ENCODE measurements at places on chromosomes 7 and 10.

- no peak for DNase-seq
These were observed 257.4 kb downstream of the ZMYND11 start for GRCh38 chr10:392705-393037.

DNA sequence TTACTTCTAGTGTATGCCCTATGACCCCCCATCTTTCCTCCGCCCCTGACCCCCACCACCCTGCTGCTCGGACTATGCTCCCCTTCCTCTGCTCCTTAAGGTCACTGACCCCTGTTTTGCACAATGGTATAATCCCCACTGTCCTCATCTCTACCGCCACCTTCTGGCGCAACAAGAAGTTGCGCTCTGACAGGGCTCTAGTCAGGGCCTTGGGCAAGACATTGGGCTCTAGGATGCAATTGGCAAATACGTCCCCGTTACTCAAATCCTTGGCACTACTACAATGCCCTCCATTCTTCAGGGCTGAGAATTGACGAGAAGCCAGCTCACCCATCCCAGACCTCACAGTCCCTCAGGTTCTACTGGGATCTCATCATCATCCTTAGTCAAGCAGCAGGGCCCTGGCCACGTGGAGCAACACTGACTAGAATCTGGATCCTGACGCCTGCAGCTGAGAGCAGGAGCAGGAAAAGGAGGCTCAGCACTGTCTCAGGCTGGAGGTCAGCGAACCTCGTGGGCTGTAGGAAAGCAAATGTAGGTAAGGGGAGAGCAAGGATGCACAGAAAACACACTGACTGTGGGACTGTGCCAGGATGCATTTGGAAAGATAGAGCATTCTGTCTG lies 10.6 kb downstream of the LRIT2 start:
- peak; percentile 9 for DNase-seq

DNA sequence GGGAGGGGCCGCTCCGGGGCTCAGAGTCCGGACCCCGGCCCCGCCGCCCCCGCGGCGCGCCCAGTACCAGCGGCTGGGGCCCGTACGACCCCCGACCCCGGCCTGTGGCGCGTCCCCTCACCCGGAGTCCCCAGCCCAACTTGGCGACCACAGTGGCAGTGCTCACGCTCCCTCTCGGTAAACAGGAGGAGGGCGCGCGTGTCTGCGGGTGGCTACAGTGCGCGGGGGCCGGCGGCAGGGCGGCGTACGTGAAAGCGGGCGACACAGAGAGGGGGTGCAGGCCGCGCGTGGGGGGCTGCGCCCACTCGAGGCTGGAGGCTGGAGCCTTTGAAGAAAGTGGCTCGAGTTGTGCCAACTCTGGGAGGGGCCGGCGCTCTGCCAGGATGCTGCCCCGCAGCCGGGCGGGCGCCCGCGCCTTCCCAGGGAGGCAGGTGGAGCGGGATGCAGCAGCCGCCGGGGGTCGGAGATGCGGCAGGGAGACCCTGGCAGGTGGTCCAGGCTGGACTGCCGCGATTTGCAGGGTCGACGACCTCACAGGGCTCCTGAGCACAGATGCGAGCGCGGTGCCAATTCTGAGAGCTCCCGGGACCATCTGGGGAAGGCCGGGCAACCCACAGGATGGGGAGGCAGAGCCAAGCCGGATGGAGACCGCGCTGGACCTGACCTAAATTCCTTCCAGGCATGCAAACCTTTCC lies 655 bp downstream of the PTPRE start:
- peak; percentile 71 for DNase-seq

DNA sequence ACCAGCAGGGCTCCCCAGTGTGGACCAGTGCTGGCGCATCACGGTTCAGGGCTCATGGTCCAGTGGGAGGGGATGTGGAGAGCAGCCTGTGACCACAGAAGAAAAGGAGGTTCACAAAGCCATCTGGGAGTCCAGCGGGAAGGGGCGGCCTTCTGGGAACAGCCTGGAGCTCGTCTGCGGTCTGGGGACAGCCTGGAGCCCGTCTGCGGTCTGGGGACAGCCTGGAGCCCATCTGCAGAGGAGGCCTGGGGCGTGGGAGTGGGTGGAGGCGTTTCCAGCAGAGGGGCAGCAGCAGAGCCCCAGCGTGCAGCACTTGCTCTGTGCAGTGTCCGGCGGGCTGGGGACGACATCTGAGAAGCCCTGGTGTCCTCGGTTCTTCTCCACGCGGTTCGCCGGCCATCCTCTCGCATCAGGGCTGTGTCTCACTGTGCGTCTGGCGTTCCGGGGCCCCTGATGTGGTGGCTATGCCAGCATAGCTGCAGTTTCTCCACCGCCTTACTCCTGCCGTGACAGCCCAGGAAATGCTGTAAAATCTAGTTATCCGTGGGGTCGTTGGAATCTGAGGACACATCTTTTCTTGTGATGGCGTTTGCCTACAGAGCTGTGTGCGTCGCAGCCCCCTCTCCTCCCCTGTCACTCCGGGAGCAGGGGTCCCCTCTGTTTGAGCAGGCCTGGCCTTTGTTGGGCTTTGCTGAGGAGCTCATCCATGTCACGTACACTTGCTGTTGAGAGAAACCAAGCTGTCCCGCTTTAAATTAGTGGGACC lies 104.6 kb downstream of the INPP5A start:
- no peak for DNase-seq

DNA sequence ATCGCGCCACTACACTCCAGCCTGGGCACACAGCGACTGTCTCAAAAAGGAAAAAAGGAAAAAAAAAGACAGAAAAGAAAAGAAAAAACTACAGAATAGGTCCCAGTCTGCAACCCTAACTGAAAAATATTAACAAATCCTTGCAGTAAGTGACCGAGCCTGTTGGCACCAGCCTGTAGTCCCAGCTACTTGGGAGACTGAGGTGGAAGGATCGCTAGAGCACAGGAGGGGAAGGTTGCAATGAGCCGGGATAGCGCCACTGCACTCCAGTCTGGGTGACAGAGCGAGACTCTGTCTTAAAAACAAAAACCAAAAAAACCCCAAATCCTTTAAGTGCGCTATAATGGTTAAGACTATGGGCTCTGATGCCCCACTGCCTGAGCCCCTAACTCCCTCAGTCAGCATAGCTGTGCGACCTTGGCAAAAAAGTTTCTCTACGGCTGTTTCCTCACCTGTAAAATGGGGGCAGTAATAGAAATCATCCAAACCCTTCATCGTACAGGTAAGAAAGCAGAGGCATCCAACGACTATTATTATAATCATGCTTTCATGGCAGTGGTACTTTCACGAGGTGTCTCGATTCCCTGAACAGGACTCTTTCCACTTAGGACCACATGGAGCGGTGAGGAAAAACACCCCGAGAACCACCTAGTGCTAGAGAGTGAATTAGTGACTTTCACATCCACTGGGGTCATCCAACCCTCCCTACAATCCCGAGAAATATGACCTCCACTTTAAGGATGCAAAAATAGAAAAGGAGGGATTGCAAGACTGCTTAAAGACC lies 755 bp downstream of the TOMM7 start:
- peak; percentile 28 for DNase-seq

- DNase-seq, result peak; percentile 10
These were observed 65.7 kb upstream of the FZD8 start for GRCh38 chr10:35707642-35708425.

DNA sequence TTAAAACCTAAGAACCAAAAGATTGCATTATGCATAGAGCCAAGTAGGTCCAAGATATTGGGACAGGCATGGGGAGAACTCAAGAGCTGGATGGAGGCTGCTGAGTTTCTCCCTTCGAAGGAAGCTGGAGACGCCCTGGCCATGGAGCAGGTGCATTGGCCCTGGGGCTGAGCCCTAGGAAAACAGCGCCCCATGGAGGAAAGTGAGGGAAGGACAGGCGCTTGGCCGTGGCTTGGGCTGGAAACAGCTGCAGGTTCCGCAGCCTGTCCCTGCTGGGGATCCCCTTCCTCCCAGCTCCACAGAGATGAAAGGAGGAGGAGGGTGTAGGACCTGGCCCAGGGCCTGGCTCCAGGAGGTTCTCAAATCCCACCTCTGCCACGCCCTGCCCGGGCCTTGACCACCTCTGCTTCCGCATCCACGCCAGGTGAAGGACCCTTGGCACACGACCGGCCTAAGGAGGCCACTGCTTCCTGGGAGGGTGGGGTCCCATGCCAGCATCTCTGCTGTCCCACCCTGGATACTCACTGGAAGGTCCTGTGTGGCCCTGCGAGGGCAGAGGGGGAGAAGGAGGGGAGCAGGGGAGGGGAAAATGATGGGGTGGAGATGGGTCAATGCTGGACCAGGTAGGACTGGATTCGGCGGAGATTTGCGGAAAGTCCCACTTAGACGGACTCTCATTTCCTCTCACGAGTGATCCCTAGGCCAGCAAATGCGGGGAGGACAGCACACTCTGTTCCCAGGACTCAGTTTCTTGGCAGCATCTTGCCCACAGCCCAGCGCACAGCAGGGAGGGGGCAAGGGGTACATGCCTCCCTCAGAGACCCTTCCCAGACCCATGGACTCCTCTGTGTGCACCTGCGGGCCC lies 258.6 kb upstream of the TCERG1L start:
- DNase-seq, result no peak

DNA sequence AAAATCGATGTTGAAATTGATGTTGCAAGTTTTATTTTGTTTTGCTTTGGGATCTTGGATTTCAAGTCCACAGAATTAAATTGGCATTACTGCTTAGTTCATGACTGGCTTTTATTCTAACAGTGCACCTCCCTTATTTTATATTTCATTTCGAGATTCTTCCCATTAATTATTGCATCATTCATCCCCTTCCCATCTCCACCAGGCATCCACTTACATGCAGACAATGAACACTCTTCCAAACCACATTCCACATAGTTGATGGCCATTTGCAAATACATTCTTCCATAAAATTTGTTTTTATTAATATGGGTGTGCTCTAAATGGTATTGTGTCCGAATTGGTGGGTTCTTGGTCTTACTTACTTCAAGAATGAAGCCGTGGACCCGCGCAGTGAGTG lies 15.6 kb upstream of the SCIN start:
- DNase-seq, result no peak

DNA sequence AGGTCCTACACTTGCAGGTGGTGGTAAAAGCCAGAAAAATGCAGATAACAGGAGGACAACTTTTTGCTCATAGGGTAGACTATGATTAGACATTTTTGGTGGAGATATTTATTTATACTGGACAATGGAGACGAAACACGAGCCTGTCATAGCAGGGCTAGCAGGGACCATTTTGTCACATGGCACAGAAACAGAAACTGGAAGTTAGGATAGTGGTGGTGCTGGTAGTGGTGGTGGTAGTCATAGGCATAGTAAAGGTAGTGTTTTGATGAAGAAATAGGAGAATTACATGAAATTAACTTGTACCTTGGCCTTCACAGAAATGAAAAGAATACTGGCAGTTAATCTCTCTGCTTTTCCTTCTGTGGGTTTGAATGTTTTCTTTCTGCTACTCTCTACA lies 8.8 kb upstream of the MGAM start:
- no peak for DNase-seq

DNA sequence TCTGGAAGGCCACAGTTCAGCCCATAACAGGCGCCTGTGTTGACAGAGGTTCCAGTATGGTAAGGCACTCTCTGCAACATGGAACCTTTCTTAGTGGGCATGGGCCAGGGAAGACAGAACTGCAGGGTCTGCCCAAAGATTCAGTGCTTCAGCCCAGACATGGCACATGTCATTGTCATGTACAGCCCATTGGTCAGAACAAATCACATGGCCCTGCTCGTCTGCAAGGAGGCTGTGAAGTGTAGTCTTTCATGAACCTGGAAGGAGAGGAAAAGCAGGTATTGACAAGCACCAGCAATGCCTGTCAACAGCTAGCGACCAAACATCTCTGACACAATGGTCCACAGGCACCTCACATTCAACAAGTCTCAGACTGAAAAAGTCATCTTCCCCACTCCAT lies 30.4 kb upstream of the CHCHD3 start:
- DNase-seq, result no peak

GRCh38 chr10:27225642-27226257 lies 14.8 kb downstream of the ACBD5 start:
- DNase-seq, result no peak

- no peak for DNase-seq
These were observed 20.8 kb upstream of the ERVW-1 start for GRCh38 chr7:92498557-92498956.

DNA sequence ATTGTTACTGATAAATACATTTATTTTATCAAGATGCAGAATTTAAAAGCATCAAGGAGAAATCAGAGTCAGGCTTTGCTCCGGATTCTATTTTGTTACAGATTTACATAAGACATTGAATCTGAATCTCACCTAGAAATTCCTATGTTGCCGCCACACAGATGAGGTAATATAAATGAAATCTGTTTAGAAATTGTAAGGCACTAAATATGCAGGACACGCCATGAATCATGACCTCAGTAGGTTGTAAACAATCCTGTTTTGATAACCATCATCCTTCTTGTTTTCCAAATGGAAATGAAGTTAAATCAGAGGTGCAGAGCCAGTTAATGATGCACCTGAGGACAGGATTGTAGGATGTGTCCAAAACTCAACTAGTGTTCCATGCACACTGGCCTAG lies 778.0 kb downstream of the MAGI2 start:
- DNase-seq, result no peak

GRCh38 chr10:62037890-62038608 lies 136.6 kb downstream of the ARID5B start:
- DNase-seq, result no peak

DNA sequence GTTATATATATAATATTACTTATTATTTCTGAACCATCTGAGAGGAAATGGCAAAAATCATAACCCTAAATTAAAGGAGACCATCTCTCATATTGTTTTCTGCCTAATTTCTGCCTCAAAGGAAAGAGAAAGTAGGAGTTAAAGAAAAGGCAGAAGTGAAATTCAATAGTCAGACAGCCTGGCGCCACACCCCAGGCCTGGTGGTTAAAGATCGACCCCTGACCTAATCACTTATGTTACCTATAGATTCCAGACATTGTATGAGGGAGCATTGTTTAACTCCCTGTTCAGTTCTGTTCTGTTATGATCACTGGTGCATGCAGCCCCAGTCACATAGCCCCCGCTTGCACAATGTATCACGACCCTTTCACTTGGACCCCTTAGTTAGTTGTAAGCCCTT lies 24.9 kb upstream of the CHST3 start:
- DNase-seq, result no peak

GRCh38 chr10:24814568-24815313 lies 91.1 kb upstream of the ARHGAP21 start:
- DNase-seq, result peak; percentile 23

GRCh38 chr10:110507346-110507745 lies 9.6 kb downstream of the DUSP5 start:
- peak; percentile 11 for DNase-seq

DNA sequence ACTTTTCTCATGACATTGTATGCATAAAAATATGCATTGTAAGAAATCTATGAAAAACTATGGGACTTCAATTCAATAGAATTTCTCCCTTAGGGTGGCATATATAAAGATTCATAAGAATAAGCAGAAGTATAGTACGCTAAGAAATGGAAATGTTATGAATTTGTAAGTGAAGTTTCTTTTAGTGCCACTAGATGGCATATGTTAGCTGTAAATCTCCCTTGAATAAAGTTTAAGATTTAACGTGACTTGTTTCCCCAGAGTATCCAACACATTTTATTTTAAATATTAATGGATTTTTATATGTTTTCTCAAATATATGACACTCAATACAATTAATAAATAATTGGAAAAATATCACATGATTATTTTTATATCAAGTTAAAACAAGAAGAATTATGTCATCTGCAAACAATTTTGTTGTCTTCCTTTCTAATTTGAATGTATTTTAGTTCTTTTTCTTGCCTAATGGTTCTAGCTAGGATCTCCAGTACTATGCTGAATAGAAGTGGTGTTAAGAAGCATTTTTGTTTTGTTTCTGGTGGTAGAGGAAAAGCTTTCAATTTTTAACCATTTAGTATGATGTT lies 287.2 kb downstream of the HGF start:
- DNase-seq, result peak; percentile 64

- no peak for DNase-seq
These were observed 114.6 kb downstream of the PARP12 start for GRCh38 chr7:139948167-139948566.

Data from choroid plexus epithelial cell (primary cell).